Fibroblast of the aortic adventitia (primary cell): ENCODE measurements at places on chromosomes 1 and 21. TPM values are rescaled to one million over a fixed set of nuclear protein-coding genes. Genes with fewer than 3 reads are reported as not detected.

LRRC71 gene
- total RNA-seq: 0.09 TPM in 1 of 2 replicates, not detected in the other

SERTAD4 gene
- 16.7 TPM in 1 of 2 replicates, not detected in the other for total RNA-seq

DNA sequence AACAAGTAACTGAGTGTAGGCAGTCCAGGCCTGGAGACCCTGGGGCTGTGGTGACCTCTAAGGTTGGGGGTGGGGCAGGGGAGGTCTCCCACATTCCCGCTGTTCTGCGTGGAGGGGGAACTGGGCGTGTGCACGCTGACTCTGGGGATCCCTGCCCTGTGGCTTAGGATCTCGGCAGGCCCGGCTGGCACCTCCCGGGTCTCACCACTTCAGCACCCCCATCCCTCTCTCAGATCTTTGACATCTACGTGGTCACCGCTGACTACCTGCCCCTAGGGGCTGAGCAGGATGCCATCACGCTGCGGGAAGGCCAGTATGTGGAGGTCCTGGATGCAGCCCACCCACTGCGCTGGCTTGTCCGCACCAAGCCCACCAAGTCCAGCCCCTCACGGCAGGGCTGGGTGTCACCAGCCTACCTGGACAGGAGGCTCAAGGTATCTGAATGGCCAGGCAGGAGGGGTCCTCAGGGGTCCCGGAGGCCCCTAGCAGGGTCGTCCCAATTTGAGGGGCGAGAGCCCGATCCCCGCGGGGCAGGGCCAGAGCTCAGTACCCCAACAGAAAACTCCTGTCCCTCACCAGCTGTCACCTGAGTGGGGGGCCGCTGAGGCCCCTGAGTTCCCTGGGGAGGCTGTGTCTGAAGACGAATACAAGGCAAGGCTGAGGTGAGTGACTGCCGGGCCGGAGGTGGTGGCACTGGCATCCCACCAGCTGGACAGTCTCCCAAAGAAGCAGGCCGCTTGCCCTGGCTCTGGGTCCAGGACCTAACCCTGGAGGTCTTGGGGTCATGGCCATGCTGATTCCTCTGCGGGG, 68.7 kb downstream of the TRIM11 start:
- DNase-seq: no peak

DNA sequence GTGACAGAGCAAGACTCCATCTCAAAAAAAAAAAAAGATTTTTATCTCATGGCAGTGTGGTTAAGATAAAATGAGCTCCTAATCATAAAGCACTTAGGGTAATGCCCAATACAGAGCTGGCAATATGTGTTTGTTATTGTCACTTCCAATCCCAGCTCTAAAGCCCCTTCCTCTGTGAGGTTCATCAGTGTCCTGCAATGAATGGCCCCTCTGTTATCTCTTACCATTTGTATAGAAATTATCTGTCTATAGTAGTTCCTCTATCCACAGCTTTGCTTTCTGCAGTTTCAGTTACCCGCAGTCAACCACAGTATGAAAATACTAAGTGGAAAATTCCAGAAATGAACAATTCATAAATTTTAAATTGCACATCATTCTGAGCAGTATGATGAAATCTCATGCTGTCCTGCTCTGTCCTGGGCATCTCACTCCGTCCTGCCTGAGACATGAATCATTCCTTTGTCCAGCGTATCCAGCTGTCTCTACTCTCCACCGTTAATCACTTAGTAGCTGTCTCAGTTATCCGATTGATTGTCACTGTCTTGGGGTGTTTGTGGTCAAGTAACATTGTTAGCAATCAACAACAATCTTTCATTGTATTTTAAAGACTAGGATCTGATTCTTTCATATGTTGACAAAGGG, 50.2 kb upstream of the DNAH14 start:
- peak; percentile 53 for DNase-seq

DNA sequence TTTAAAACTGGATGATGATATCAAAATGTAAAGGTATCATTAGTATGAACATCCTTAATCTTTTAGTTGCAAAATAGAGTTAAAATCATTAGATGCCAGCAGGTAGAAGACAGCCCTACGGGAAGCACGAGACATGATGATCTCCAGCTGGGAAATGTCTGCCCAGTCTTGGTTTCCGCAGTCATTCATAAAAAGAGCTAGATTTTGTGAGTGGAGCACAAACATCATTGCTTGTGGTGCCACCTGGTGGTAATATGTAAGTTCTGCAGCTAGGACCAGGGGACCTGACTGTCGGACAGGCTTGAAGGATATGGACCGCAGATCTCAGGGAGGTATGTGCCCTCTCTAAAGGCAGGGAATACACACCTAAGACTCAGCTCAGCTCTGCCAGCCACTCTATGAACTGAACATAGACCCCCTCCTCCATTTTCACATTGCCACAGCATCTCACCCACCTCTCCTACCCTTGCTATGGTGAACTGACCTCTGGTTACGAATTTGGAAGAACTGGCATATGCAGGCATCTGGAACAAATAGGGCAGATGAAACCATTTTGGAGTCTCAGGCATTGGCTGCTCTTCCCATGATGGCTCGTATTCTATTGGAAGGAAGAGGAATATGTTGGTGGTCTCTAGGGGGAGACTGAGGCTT, 9.2 kb downstream of the FCMR start:
- peak; percentile 85 for DNase-seq

DNA sequence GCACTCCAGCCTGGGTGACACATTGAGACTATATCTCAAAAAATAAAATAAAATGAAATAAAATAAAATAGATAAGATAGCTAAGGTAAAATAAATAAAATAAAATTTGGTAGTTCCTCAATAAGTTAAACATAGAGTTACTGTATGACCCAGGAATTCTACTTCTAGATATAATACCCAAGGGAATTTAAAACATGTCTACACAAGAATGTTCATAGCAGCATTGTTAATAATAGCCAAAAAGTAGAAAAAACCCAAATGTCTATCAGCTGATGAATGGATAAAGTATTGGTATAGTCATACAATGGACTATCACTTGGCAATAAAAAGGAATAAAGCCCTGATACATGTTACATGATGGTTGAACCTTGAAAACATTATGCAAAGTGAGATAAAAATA, 47.8 kb downstream of the CEP350 start:
- peak; percentile 23 for DNase-seq
